ENCODE measurements at places on chromosomes 12 and 14. TPM values are rescaled to one million over a fixed set of nuclear protein-coding genes. Genes with fewer than 3 reads are reported as not detected.

DNA sequence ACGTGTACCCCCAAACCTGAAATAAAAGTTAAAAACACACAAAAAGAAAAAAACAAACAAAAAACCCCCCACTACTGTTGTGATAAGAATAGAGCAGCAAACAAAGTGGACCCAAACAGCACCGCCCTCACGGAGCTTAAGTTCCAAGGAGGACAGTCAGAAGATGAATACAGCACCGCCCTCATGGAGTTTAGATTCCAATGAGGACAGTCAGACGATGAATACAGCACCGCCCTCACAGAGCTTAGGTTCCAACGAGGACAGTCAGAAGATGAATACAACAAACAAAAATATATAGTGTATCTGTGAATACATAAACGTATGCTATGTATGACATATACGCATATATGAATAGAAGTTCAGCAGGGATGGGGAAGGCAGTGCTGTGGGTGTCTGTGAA lies 353.8 kb downstream of the GLT1D1 start:
- ATAC-seq = peak; percentile 58

- no peak for ATAC-seq
These were observed 142.8 kb upstream of the AMIGO2 start for GRCh38 chr12:47222520-47223030.

GRCh38 chr12:64598831-64599230 lies 11.5 kb upstream of the RASSF3 start:
- ATAC-seq = no peak

GRCh38 chr12:52765702-52766101 lies 11.4 kb downstream of the KRT76 start:
- ATAC-seq = no peak

DNA sequence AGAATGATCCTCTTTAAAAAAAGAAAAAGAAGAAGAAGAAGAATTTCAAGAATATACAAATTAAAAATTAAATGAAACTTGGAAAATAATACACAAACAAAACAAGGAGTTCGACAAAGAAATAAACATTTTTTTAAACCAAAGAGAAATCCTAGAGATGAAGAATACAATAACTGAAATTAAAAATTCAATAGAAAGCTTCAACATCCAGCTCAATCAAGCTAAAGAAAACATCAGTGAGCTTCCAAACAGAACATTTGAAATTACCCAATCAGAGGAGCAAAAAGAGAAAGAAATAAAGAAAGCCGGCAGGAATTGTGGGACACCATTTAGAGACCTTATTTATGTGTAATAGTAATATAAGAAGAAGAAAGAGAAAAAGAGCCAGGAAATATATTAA lies 37.2 kb upstream of the RHOJ start:
- no peak for ATAC-seq

DNA sequence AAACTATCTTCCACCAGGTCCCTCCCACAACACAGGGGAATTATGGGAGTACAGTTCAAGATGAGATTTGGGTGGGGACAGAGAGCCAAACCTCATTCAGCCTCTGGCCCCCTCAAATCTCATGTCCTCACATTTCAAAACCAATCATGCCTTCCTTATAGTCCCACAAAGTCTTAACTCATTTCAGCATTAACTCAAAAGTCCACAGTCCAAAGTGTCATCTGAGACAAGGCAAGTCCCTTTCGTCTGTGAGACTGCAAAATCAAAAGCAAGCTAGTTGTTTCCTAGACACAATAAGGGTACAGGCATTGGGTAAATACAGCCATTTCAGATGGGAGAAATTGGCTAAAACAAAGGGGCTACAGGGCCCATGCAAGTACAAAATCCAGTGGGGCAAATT lies 147.6 kb downstream of the RAD51B start:
- no peak for ATAC-seq

HAL gene
- total RNA-seq = 0.10 TPM

REP15 gene
- 0.36 TPM for total RNA-seq

DNA sequence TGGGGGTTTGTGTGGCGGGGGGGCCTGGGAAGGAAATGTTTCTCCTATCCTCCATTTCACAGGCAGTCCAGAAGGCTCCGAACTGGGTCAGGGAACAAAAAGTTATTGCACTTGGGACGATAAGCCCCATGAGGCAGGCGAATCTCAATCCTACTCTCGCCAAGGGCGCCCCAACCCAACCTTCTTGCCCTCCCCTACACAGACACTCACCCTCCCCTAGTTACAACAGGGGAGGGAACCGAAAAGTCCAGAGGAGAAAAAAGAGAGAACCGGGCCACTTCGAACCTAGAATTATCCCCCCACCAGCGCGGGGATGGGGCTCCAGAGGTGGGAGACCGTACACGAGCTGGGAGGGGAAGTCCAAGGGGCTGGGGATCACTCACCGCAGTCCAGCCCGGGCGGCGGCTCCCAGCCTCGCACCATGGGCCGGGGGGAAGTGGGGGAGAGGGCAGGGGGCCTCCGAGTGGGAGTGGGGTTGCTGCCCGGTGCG lies 357 bp downstream of the HOMEZ start:
- peak; percentile 44 for ATAC-seq

DNA sequence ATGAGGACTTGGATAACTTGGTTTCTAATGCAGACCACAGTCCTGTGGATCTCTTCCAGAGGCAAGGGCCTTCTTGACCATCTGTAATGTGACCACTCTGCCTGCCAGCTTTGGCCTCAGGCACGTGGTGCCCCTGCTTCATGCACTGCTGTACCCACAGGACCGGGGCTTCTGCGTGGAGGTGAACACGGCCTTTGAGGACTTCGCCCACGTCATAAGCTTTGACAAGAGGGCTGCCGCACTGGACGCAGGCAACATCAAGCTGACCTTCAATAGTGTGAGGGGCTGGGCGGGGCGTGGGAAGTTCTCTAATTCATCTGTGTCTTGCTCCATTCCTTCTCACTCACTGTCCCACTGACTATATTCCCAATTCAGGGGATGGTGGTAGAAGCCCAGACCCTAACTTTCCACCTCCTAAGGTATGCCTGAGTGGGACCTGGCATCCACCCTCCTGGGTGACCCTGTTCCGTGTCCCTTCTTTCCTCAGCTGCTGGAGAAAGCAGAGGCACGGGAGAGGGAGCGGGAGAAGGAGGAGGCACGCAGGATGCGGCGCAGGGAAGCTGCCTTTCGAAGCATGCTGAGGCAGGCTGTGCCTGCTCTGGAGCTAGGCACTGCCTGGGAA lies 18.5 kb downstream of the PRPF40B start:
- no peak for ATAC-seq

DNA sequence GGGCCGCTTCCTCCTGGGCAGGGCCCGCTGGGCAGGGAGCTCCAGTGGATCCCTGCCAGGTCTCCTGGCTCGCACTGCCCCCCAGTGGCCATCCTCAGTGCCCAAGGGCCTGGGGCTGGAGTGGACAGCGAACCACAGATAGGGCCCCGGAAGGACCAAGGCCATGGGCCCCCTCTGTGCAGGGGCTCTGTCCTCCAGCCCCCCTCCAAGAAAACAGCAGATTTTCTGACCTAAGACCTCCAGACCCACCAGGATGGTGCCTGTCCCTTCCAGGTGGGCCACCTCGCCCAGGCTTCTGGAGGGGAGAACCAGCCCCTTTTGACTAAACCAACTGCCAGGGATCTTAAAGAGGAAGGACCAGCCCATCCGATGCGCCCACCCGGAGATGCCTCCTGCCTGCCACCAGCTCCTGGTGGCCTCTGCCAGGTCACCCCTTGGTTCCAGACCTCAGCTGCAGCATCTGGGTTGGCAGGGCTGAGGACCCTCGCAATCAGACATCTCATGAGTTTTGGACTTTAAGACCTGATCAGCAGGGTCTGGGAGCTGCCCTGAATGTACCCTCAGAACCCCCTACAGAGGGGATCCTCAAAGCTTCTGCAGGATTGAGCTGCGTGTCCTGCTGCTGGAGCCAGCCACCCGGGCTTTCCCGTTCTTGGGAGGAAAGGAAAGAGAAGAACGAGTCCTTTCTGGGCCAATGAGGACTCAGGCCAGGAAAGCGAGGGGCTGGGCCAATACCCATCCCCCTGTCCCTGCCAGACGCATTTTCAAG lies 325.8 kb upstream of the DIO3 start:
- peak; percentile 88 for ATAC-seq

DNA sequence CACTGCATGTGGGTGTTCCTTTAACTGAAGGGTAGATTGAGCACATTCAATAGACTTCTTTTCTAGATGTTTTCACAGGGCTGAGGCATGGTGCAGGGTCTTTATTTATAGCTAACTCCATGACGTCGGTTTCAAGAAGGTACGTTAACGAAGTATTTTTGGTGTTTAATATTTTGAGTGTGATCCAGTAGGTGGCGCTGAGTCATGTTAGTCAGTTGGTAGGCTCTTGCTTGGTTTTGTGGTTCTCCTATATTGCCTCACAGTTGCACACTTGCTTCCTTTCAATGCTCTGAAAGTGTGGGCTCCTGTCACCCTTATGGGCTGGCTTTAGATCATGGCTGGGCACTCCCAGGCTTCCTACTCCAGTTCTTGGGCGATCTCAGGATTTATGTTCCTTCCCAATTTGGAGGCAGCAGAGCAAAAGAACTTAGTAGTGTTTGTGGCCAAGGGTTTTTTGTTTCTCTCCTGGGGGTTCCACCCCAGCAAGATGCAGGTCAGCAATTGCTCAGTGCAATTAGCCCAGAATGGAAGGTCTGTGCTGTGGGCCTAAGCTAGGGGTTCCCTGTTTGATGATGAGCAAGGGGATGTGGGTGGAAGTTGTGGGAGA lies 471.6 kb upstream of the FOXG1 start:
- no peak for ATAC-seq
